ENCODE measurements at places on chromosomes 7 and 10.

GRCh38 chr7:154916381-154916780 is 86.5 kb downstream of the PAXIP1 start:
- no peak for DNase-seq

- DNase-seq: no peak
Observed at GRCh38 chr7:150857276-150858055, 5.1 kb downstream of the AOC1 start.

GRCh38 chr10:69426376-69426727 is 9.6 kb upstream of the TACR2 start:
- DNase-seq: no peak

GRCh38 chr7:6306471-6306870 is 34.0 kb upstream of the CYTH3 start:
- no peak for DNase-seq

GRCh38 chr10:106711313-106711906 is 453.1 kb downstream of the SORCS1 start:
- no peak for DNase-seq

- DNase-seq: no peak
Observed at GRCh38 chr10:126123466-126123865, 227.1 kb downstream of the FANK1 start.

DNA sequence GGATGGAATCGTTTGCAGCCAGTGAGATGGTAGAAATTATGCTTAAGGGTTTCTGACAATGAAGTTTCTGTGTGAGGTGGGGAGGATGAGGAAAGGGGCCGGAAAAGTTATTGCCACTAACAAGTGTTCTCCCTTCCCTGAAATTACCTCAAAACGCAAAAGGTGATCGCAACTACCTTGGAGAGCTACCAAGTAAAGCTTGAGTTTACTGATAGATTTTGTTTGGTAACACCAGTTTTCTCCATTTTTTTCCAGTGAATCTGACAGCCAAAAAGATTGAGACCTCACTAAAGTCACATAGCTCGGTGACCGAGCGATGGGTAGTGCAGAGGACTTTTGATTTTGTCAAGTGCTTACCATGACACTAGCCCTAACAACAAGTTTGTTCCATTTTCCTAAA is 1.6 kb downstream of the SUV39H2 start:
- DNase-seq: no peak

- no peak for DNase-seq
Observed at GRCh38 chr7:133540096-133540860, 287.4 kb downstream of the EXOC4 start.
